Endothelial cell (in vitro differentiated cells): ENCODE measurements at places on chromosomes 11 and 22.

GRCh38 chr11:48066881-48067800 is 86.8 kb downstream of the PTPRJ start:
- DNase-seq = peak; percentile 51
- no peaks in the 10 kb centered on the region for H3K36me3 ChIP-seq
- peaks cover 12% of the 10 kb centered on the region for H3K4me1 ChIP-seq
- H3K27me3 ChIP-seq = peaks cover 8% of the 10 kb centered on the region
- no peak overlapping the region for H3K27ac ChIP-seq

DNA sequence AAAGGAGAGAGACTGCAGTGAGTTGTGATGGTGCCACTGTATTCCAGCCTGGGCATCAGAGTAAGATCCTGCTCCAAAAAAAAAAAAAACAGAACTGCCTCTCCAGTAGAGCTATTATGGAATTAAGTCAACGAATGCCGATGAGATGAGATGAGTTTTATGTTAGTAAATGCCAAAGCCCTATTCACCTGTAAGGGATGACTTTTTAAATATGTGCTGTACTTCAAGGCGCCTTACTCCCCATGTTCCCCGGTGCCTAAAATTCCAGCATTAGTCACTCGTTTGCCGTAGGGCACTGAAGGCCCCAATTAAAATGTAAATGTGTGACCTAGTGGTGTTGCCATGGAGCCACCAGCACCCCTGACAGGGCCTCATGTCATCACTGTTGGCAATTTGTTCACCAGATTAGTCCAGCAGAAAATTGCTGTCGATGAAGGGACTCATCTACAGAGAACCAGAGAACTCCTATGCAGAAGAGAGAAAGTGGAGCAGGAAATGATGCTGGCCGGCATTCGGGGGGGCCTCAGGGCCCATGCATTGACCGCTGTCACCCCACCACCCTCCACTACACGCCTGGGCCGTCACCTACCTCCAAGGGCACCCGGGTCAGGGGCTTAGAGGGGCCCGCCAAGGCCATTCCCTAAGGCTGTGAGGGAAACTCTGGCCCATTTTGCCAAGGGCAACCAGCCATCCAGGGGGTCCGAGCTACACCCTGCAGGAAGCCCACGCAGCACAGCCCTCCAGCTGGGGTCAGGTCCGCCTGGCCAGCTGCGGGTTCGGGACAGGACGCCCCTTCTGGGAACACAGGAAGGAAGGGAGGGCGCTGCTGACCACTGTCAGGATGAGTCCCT is 17.8 kb downstream of the LIF start:
- H3K36me3 ChIP-seq = no peaks in the 10 kb centered on the region
- no peak overlapping the region for H3K27ac ChIP-seq
- H3K4me3 ChIP-seq = peak overlapping the region; percentile 56
- DNase-seq = no peak
- peaks cover 5% of the 10 kb centered on the region for H3K27me3 ChIP-seq
- H3K4me1 ChIP-seq = peaks cover 3% of the 10 kb centered on the region

DNA sequence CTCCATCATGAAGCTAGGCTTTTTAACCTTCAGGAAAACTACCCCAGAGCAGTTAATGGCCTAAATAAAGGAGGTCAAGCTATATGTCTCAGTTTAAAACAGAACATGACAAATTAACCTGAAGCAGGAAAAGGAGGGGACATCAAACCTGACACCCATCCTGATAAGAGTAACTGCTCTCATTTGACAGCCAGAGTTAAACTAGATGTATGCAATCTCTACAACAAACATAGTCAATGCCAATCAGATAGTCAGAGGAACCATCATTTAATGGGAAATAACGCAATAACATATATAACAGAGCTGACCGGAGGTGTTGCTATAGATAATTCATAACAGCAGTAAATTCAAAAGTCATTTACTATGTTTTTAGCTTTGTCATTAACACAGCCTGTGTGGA is 3.1 kb downstream of the ZNF202 start:
- H3K4me3 ChIP-seq = no peak overlapping the region
- H3K4me1 ChIP-seq = peaks cover 26% of the 10 kb centered on the region
- peaks cover 3% of the 10 kb centered on the region for H3K27me3 ChIP-seq

DNA sequence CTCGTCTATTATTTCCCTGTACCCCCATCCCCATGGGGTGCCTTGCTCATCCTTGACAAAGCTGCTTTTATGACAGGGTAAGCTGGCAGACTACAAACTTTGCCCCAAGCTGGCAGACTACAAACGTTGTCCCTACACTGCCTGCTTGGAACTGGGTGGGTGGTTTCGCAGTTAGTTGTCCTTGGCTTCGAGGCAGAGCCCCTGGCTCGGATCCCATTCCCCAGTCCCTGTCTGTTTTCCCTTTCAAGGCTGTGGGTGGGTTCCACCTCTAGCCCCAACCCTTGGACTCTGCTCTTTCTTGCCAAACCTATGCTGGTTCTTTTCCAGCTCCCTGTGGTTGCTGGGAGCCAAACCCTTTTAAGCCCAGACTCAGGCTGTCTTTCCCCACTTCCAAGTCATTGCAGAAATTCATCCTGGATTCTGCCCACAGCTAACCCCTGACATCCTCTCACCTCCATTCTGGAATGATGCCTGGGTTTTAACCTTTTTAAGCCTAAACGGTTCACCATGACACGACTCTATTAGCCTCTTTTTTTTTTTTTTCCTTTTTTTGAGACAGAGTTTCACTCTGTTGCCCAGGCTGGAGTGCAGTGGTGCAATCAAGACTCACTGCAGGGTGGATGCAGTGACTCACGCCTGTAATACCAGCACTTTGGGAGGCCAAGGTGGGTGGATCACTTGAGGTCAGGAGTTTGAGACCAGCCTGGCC is 9.2 kb upstream of the RBM14 start:
- H3K27ac ChIP-seq = no peak overlapping the region
- no peak for DNase-seq
- H3K4me1 ChIP-seq = peaks cover 10% of the 10 kb centered on the region
- H3K4me3 ChIP-seq = no peak overlapping the region
- peaks cover 15% of the 10 kb centered on the region for H3K36me3 ChIP-seq

DNA sequence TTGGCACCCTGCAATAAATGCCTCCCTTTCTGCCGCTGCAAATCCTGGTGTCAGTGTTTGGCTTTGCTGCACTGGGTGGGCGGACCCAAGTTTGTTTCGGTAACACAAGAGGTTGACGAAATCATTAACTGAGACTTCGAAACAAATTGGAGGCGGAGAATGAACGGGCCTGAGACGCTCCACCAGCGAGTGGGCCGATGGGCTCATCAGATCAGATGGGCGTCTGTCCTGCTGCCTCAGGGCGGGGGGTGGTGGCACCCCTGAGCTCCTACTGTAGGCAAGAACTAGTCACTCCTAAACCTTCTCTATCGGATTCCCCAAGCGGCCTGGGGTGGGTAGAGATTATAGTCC is 918 bp upstream of the CAPN5 start:
- no peak for DNase-seq
- peak overlapping the region; percentile 67 for H3K27ac ChIP-seq
- H3K36me3 ChIP-seq = peaks cover 4% of the 10 kb centered on the region

- no peak for DNase-seq
- no peak overlapping the region for H3K4me3 ChIP-seq
- peaks cover 28% of the 10 kb centered on the region for H3K27me3 ChIP-seq
- H3K27ac ChIP-seq = peak overlapping the region; percentile 71
Observed at GRCh38 chr11:72630104-72630852, 43.9 kb downstream of the PDE2A start.

DNA sequence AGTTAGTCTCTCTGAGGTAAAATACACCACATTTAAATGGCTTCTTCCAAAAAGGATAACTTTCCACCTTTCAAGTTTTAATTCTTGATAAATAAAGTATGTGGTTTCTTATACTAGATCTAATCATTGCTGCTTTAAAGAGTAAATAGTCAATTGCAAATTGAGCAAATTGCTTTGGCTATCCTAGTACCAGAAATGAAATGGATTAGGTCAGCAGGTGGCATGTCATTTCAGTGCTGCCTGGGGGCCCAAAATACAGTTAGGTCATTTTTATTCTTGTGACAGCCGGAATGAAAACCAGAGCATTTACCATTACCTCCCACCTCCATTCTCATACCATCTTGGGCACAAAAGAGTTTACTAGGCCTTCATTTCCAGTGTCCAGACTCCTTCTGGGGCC is 70.2 kb downstream of the PHF21A start:
- H3K36me3 ChIP-seq = no peaks in the 10 kb centered on the region
- peaks cover 13% of the 10 kb centered on the region for H3K4me1 ChIP-seq

GRCh38 chr22:30580896-30581295 is 6.4 kb upstream of the GAL3ST1 start:
- peaks cover 3% of the 10 kb centered on the region for H3K27me3 ChIP-seq
- peaks cover 19% of the 10 kb centered on the region for H3K4me1 ChIP-seq
- DNase-seq = no peak
- no peak overlapping the region for H3K27ac ChIP-seq

- H3K4me1 ChIP-seq = no peaks in the 10 kb centered on the region
- no peak overlapping the region for H3K4me3 ChIP-seq
- no peak for DNase-seq
Observed at GRCh38 chr11:13949876-13950275, 12.6 kb upstream of the SPON1 start.

DNA sequence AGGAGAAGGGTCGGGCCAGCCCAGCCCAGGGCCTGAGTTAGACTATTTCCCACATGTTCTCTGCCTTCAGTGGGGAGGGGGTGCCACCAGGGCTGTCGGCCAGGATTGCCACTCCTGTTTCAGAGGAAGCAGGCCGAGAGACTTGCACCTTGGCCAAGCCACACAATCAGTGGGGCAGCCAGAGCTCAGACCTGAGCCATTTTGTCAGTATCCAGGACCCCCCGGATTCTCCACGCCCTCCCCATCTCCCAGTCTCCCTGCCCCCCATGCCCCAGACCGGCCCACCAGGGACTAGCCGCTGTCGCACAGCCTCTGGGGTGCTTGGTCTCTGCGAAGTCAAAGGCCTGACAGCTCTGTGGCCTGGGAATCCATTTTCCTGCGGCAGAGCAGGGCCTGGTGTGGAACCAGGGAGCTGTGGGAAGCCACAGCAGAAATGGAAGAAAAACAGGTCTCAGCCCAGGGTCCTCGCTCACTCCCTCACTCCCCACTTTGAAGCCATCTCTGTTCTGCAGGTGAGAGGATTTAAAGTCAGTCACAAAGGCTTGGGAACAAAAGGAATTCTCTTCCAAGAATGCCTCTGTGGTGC is 25.5 kb upstream of the MGAT3 start:
- no peak for DNase-seq
- no peaks in the 10 kb centered on the region for H3K4me1 ChIP-seq
- H3K27ac ChIP-seq = no peak overlapping the region
- H3K4me3 ChIP-seq = no peak overlapping the region
- H3K36me3 ChIP-seq = peaks cover 11% of the 10 kb centered on the region

- no peak overlapping the region for H3K27ac ChIP-seq
- H3K36me3 ChIP-seq = no peaks in the 10 kb centered on the region
- no peaks in the 10 kb centered on the region for H3K4me1 ChIP-seq
- no peak for DNase-seq
- H3K4me3 ChIP-seq = no peak overlapping the region
Observed at GRCh38 chr11:128039140-128040021, 548.0 kb downstream of the ETS1 start.

DNA sequence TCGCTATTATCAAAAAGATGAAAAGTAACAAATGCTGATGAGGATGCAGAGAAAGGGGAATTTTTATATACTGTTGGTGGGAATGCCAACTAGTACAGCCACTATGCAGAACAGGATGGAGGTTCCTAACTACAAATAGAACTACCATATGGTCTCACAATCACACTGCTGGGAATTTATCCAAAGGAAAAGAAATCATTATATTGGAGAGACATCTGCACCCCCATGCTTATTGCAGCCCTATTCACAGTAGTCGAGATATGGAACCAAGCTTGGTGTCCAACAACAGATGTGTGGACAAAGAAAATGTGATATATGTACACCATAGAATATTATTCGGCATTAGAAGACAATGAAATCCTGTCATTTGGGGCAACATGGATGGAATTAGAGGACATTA is 19.6 kb upstream of the POU2AF2 start:
- peaks cover 2% of the 10 kb centered on the region for H3K27me3 ChIP-seq
- H3K4me1 ChIP-seq = no peaks in the 10 kb centered on the region
- no peaks in the 10 kb centered on the region for H3K36me3 ChIP-seq

DNA sequence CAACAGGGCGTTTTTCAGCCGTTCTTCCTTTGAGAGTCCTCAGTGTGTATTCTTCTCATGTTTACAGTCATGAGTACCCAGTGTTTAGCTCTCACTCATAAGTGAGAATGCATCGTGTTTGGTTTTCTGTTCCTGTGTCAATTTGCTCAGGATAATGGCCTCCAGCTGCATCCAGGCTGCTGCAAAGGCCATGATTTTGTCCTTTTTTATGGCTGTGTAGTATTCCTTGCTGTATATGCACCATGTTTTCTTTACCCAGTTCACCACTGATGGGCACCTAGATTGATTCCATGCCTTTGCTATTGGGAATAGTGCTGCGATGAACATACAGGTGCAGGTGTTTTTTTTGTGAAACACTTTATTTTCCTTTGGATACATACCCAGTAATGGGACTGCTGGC is 23.5 kb downstream of the B3GAT1 start:
- peaks cover 15% of the 10 kb centered on the region for H3K4me1 ChIP-seq
- H3K27me3 ChIP-seq = peaks cover 6% of the 10 kb centered on the region
- no peaks in the 10 kb centered on the region for H3K36me3 ChIP-seq
- DNase-seq = no peak

- no peak overlapping the region for H3K4me3 ChIP-seq
- H3K4me1 ChIP-seq = no peaks in the 10 kb centered on the region
- DNase-seq = no peak
- H3K36me3 ChIP-seq = peaks cover 19% of the 10 kb centered on the region
- H3K27ac ChIP-seq = no peak overlapping the region
- H3K27me3 ChIP-seq = peaks cover 5% of the 10 kb centered on the region
Observed at GRCh38 chr11:70364178-70364577, 34.2 kb upstream of the CTTN start.

- peaks cover 13% of the 10 kb centered on the region for H3K36me3 ChIP-seq
- DNase-seq = no peak
- H3K4me1 ChIP-seq = peaks cover 25% of the 10 kb centered on the region
- H3K27me3 ChIP-seq = peaks cover 6% of the 10 kb centered on the region
- H3K4me3 ChIP-seq = peak overlapping the region; percentile 96
Observed at GRCh38 chr11:6482441-6482840, 1.1 kb downstream of the TIMM10B start.

DNA sequence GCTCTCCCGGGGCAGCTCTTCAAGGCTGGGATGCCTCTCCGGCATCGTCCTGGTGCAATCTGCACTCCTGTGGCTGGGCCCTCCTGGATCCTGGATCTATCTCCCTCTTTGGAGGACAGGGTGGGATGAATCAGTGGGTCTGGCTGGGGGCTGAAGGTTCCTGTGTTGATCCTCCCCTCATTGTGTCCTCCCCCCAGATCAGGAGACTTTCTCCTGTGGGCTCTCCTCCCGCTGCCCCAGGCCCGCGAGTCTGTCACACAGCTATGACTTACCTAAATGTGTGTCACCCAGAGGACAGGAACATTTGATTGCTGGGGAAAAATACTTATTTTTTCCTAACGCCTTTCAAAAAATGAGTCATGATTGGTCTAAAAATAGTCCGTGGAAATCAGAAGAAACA is 106.8 kb upstream of the NECTIN1 start:
- peaks cover 8% of the 10 kb centered on the region for H3K4me1 ChIP-seq
- peaks cover 5% of the 10 kb centered on the region for H3K27me3 ChIP-seq
- DNase-seq = no peak
- no peaks in the 10 kb centered on the region for H3K36me3 ChIP-seq

- H3K36me3 ChIP-seq = no peaks in the 10 kb centered on the region
- no peaks in the 10 kb centered on the region for H3K4me1 ChIP-seq
- H3K27me3 ChIP-seq = no peaks in the 10 kb centered on the region
- H3K27ac ChIP-seq = no peak overlapping the region
- no peak for DNase-seq
Observed at GRCh38 chr11:31558001-31558400, 48.4 kb downstream of the ELP4 start.

GRCh38 chr11:104073950-104074705 is 37.7 kb downstream of the DDI1 start:
- no peak overlapping the region for H3K4me3 ChIP-seq
- no peak overlapping the region for H3K27ac ChIP-seq
- no peak for DNase-seq
- H3K36me3 ChIP-seq = no peaks in the 10 kb centered on the region
